Stimulated activated CD8-positive, alpha-beta memory T cell treated with anti-CD3 and anti-CD28 coated beads, Interleukin-15, amount 100 ng/mL, for 4 hours (primary cell): ENCODE measurements at places on chromosomes 2 and 18.

- no peak for DNase-seq
These were observed 176.1 kb downstream of the TMEM18 start for GRCh38 chr2:501130-501529.

DNA sequence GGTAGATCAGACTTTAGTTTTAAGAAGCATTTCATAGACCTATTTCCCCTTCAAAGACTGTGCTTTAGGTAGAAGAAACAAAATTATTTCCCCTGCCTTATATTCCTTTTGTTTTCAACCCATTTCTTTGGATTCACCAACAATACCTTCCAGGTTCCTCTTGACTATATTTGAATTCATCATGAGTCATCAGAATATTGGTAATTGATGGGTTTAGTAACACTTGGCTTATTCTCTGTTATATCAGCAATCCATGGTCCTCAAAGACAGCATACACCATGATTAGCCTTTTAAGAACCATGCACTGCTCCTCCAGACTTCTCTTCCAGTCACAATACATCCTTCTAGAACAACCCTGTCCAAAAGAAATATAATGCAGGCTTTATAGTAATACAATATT, 83.0 kb upstream of the NOSTRIN start:
- no peak for DNase-seq

GRCh38 chr2:107448160-107448559, 378.5 kb upstream of the RGPD4 start:
- no peak for DNase-seq

DNA sequence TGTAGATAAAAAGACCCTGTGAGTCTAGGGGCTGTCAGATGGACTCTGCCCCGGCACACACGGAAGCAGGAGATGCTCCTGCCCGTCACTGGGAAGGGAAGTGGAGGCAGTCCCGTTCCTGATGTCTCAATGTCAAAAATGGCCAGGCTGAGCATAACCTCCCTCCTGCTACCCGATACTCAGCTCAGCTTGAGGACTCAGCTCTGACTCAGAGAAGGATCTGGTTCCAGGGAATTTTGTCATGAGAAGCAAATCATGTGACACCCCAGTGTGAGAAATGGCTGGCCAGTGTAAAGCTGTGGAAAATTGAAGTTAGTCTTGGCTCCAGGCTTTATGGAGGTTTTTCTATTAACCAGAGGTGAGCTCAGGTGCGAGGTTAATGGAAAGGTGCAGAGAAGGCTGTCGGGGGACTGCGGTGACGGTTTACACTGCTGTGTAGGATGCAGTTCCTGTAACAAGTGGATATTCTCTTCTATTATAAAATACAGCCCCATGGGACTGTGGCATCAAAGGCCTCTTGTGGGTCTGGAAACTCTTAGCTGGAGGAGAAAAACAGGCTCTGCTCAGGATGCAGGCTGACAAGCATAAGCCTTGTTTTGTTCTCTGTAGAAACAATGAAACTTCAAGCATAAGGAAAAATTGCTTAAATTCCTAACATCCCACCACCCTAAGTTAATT, 24.7 kb upstream of the AGAP1 start:
- DNase-seq: no peak

DNA sequence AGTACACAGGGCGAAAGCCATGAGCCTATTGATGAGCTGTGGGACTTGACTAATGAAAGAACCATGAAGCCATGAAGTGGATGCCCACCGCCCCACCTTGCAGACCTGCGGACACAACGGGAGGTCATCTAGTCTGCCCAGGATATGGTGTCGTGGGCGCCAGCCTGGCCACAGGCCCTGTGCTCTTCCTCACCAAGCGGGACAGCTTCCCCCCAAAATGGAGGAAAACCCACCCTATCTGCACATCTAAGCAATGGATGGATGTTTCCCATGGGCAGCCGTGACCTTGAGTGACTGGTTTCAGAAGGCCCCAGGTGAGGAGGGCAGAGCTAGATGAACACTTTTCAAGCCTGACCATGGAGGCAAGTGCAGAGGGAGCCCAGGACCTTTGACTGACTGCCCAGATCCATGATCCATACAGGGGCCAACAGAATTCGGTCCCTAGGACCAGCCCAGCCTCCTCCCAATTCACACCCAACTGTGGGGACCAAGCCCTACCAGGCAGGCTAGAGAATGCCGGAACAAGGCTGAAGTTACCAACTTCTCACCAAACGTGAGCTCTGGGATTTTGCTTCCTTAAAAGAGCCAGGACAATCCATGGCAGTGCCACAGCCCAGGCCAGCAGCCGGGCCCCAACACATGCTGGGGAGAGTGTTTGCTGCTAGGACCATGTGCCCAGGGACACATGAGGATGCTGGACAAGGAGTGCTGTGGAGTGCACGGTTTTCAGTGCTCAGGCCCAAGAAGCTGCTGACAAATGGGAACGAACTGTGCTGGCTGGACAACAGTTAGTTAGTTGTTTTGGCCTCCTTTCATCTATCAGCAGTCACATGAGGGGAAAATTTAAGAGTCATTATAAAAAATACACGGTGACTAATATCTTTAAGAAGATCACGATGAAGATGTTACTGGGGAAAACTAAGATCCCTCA, 249.4 kb downstream of the HDAC4 start:
- DNase-seq: no peak

DNA sequence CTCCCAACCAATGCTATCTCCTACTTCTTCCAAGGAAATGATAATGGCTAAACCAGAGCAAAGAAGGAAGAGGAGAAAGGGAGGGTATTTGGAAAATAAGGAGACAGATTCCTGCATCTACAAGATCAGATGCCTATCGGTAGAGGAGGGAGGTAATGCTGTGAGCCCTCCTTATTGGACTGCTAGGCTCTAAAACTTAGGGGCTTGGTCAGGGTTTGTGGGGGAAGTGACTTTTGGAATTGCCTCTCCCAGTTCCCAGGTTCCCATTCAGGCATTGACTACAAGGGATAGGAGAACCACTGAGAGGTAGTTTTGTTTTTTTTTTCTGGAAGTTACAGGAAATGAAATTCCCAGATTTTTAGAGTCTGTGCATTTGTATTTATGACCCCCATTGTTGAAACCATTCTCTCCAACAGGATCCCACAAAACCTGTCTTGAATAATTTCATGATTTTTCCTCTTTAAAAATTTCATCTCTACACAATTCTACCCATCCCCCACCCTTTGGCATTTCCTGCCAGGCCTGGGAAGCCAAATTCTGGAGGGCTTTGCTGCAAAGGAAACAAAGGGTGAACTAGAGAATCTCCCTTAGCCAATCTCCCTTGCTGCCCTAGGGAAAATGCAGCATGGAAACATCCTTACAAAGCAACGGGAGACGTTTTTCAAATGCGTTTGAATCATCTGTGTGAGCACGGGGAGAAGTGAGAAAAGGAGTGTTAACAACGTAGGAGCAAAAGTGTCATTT, 282.1 kb upstream of the EPAS1 start:
- no peak for DNase-seq
